ENCODE measurements at places on chromosomes 5 and 9. TPM values are rescaled to one million over a fixed set of nuclear protein-coding genes. Genes with fewer than 3 reads are reported as not detected.

NEK6 gene
- polyA plus RNA-seq = 71.4 TPM

CARTPT gene
- polyA plus RNA-seq = not detected

PRDM9 gene
- not detected for polyA plus RNA-seq

MAST4 gene
- polyA plus RNA-seq = 11.5 TPM

CRAT gene
- polyA plus RNA-seq = 34.0 TPM

IRX1 gene
- not detected for polyA plus RNA-seq

CER1 gene
- not detected for polyA plus RNA-seq

Measured in fibroblast of lung (primary cell).